Kidney (tissue), 22 donors: ENCODE measurements at places on chromosomes 4 and X. TPM values are rescaled to one million over a fixed set of nuclear protein-coding genes. Genes with fewer than 3 reads are reported as not detected.

TMPRSS11E gene
- 2.3 TPM for total RNA-seq

MAGEA4 gene
- not detected for total RNA-seq

GRCh38 chr4:76856243-76857073, 41.5 kb downstream of the SOWAHB start:
- DNase-seq, result no peak

REPS2 gene
- 36.3 TPM for total RNA-seq

- DNase-seq, result peak; percentile 57
Measured at GRCh38 chr4:7289589-7289988, 97.3 kb downstream of the SORCS2 start.

GRCh38 chr4:67988991-67989390, 25.7 kb upstream of the TMPRSS11A start:
- no peak for DNase-seq

DNA sequence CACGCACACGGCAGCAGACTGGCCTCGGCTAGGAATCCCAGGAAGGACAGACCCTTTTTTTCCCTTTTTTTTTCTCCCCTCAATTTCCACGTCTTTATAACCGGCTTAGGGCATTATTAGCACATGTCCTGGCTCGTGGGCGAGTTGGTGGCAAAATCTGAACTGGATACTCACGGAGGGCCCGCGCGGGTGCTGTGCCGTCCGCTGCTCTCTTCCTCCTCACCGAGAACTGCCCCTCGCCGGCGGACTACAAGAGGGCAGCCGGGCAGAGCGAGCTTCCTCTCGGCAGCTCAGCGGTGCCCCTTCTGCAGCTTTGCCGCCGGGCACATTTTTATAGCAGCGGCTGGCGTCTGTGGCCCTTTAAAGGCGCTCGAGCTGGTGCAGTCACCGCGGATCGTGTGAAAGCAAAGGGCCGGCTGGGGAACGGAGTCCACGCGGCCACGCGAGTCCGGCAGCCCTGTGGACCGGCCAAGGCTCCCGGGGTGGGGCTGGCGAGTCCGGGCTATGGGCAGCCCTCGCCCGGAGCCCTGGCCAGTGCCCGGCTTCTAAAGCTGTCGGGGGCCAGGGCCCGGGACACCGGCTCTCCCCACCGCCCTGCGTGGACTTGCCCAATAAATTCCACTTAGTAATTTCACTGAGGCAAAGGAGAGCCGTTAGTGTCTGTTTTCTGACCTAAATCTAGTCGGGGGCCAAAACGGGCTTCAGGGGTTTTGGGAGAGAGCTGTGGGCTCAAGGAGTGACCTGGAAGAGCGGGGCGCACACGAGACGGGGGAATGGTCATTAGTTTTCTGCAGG, 1.3 kb upstream of the CITED1 start:
- DNase-seq, result peak; percentile 86

- DNase-seq, result no peak
Measured at GRCh38 chrX:21156632-21157031, 217.6 kb upstream of the CNKSR2 start.

CYSLTR1 gene
- 5.5 TPM for total RNA-seq

- no peak for DNase-seq
Measured at GRCh38 chr4:172061204-172061603, 248.0 kb downstream of the GALNTL6 start.

DNA sequence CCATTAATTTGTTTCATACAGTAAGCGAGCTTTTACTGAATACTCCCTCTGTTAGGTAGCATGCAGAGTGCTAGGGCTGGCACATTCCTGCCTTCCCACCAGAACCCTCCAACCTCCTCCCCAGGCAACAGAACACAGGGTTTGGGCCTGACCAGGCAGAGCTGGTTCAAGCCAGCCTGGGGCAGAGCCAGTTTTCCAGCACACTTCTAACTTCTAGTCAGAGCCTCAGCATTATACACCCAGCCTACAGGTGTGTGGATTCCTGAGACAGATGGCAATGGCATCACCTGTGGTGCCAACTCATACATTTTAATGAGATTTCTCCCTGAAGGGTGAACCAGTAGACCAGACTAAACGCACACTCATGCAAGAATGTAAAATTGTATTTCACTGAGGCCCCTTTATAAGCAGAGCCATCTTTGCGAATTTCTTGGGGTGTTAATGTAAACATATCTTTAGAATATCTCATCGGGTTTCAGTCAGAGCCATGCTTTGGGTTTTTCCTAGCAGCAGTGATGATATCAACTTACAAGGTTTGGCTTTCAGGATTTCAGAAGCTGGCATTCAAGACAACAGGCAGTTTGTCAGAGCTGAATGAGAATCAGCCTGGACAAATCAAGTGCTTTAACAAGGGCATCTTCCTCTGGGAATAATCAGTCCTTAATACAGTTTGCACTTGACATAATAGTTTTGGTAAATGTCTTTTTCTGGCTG, 92.0 kb downstream of the GATB start:
- DNase-seq, result no peak

- no peak for DNase-seq
Measured at GRCh38 chrX:19709812-19710518, 177.4 kb downstream of the SH3KBP1 start.

- DNase-seq, result no peak
Measured at GRCh38 chr4:41932988-41933387, 2.2 kb upstream of the TMEM33 start.

- no peak for DNase-seq
Measured at GRCh38 chrX:20144491-20144890, 2.9 kb upstream of the EIF1AX start.

- DNase-seq, result no peak
Measured at GRCh38 chr4:175656649-175657048, 155.4 kb downstream of the GPM6A start.

PAK3 gene
- 2.1 TPM for total RNA-seq

DNA sequence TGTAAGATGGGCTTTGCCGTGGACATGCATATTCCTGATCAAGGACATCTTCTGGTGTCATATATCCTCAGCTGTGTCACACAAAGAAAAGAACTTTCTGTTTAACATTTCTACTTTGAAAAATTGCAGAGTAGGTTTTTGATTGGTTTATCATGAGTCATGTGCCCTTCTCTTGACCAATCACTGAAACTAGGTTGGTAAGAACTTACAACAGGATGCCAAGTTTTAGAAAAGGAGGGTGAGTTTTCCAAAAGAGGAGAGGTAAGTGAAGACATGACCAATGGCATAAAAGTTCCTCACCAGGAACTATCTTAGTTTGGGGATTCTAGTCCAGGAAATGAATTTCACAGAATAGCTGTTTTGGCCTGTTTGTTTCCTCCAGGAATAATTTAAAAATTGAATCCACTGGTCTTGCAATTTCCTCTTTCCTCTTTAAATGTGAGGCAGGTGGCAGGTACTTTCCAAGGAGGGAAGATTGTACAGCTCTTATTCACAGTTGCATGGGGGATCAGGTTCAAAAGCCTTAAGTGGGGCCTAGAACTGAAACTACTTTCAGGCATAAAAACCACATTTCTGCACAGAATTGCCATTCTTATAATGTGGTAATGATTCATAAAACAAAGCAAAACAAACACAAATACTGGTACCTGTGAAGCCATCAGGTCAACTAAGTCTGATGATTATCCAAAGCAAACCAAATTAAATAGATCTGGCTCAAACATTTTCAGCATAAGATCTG, 1114.5 kb upstream of the LCORL start:
- DNase-seq, result no peak

DNA sequence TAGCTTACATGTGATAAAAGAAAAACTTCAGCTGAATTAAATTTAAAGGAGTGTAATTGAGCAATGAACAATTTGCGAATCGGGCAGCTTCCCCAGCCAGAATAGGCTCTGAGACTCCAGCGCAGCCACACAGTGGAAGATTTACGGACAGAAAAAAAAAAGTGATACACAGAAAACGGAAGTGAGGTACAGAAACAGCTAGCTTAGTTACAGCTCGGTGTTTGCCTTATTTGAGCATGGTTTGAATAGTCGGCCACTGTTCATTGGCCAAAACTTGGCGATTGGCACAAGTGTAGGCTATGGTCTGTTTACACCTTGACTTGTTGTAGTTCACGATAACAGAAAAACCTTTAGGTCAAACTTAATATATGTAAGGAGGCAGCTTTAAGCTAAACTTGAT, 16.7 kb upstream of the SUPT20HL1 start:
- no peak for DNase-seq

DNA sequence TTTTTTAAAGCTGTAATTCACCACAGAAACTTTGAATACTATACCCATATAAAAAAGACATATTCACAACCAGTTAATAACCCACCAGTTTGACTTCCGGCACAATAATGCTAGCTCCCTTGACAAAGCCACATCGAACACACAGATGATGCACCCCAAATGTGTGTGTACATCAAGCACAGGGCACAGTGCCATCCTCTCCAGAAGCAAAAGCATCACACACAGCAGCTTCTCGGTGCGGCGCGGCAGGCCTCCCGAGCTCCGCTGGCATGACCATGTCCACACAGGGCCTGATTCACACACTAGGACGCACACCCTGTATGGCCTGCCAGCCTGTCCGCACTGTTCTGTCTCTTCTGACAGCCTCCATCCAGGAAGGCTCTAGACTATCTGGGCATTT, 88.0 kb downstream of the LEF1 start:
- DNase-seq, result no peak

- peak; percentile 45 for DNase-seq
Measured at GRCh38 chr4:81550388-81550859, 78.7 kb upstream of the RASGEF1B start.

DNA sequence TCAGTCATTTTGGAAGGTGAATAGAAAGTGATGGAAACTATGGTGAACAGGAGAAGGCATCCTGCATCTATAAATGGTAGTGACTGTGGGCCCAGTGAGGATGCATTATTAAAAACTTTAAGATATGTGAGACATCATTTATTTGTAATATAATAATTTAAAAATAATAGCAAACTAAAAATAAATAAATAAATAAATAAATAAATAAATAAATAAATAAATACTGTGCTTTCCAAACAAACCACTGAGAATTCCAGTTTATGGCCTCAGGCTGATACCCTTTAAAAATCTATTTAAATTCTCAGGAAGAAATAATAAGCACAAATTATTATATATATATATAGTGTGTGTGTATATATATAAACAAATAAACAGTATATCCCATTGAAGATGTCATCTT, 248.0 kb upstream of the DCAF8L1 start:
- DNase-seq, result no peak

LRAT gene
- total RNA-seq, result 0.72 TPM

DNA sequence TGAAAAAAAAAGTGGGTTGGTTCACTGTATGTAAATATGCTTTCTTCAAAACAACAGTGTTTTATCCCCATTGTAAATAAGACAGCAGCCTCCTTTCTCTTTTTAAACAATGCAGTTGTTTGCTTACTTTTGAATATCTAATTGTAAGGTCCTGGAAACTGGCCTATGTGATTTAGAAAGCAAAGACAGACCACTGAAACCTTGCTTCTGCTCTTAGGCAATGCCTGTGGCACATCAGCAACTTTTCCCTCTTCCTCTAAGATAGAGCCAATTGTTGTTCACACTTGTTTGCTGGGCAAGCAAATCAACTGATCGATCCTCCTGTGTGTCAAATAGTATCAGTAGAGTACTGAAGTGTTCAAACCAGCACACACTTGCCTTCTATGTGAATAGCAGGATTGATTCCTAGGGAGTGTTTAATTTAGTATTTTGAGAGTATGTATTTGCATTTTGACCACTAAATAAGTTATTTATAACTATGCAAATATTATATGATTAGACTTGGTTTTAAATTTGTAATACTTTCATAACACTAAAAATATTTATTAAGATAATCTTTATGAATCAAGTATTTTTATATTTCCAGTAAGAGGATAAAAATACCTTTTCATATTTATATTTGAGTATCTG, 55.4 kb upstream of the GRPR start:
- DNase-seq, result no peak

DNA sequence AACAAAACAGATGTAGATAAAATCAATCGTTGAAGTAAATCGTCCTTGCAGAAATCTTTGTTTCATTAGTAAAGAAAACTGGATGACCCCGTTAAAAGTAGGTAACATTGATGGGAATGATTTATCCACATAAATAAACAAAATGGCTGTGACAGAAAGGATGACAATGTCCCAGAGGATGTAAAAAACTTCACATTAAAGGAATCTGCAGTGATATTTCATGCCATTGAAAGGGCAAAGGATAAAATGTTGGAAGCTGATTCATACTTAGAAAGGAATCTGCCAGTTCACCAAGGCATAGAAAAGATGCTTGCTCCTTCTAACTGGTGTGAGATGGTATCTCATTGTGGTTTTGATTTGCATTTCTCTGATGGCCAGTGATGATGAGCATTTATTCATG, 24.2 kb upstream of the EPGN start:
- no peak for DNase-seq

DNA sequence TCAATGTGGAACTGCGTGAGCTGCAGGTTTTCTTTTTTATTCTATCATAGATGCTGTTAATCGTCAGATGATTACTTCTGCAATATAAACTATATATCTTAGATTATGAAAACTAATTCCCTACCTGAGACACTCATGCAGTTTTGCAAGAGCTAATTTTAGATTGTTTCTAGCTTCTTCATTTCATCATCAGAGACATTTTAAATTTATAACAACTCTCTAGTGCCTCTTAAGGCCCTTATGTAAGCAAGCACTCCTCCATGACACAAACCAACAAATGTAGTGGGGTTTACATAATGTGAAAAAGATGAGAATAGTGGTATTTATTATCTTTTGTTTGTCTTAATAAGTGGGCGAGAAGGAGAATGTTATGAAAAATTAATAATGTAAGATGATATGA, 170.2 kb upstream of the ETNPPL start:
- DNase-seq, result no peak

VCX3A gene
- total RNA-seq, result not detected

ADRA2C gene
- total RNA-seq, result 36.2 TPM

- no peak for DNase-seq
Measured at GRCh38 chr4:88674565-88674964, 23.1 kb downstream of the NAP1L5 start.

DNA sequence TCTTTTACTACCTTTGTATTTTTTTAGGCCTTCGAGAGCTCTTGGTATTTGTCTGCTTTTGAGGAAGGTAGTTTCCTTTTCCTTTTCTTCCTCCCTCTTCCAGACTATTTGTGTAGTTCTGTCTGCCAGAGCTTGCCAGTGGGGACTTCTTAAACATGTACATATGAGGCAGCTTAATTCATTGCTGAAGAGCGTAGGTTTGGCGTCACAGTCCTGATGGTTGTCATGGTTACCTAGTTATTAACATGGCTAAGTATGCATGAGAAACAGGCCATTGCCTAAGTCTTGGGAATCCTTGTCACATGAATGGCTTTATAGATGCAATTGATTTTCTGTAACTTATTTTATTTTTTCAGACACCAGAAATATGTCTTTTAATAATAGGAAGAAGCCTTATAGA, 48.5 kb upstream of the ARMCX2 start:
- DNase-seq, result no peak

SLC6A14 gene
- total RNA-seq, result not detected

- no peak for DNase-seq
Measured at GRCh38 chr4:109764376-109764775, 34.5 kb upstream of the PLA2G12A start.

XAGE1B gene
- total RNA-seq, result not detected

- DNase-seq, result no peak
Measured at GRCh38 chrX:44765556-44765955, 78.3 kb upstream of the DUSP21 start.

DNA sequence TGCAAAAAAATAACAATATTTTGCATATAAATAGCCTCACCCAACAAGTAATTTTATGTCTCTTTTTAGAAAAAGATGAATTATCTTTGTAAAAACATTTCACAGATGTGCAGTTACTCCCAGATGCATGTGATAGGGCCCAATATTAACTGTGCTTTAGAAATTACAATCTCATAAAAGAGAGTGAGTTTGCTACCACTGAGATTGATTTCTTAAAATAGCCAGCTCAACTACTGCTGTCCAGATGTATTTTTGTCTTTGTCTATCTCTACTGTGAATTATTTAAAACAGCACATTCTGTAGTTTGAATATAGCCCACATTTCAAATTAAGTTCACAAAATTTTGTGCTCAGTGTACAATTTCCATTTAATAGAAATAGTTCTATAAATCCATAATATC, 177.0 kb upstream of the TTC29 start:
- no peak for DNase-seq
